ENCODE measurements at places on chromosomes 4 and X.

DNA sequence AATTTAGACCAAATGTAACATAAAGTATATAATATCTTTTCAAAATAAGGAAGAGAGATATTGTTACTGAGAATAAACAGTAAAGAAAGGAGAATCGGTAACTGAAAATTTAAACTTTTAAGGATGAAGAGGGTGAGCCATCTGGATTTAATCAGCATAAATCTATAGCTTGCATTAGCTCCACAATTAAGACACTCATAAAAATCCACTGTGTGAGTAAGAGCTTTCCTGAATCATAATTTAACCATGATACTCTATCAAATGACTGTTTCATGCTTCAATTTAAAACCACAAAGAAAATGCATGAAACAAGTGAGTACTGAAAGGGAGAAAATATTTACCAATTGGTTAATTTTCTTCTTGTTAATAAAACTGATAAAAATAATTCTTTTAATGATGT is 951.5 kb upstream of the SLIT2 start:
- no peak for DNase-seq

- no peak for DNase-seq
Measured at GRCh38 chrX:1451251-1451660, 1.5 kb downstream of the ASMTL start.

DNA sequence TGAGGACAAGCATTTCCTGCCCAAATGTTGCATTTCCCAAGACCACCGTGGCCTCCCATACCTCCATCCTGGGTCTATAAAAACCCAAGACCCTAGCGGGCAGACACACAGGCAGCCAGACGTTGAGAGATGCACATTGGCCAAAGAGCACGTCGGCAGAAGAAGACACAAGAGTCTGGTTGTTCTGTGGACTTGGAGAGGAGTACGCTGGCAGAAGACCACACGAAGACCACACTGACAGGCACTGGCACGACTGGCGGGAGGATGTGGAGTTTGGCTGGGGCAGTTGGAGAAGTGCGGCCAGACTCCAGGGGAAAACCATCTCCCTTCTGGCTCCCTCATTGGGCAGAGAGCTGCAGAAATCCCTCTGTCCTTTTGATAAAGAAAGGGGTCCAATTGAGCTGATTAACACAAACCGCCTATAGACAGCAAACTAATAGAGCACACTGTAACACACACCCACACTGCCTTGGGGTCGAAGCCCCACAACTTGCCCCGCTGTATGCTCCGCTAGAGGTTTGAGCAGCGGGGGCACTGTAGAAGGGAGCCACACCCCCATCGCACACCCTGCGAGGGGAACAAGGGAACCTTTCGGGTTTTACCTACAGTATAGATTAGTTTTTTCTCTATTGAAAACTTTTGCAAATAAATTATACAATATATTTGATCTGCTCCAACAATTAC is 376.7 kb upstream of the KLHL4 start:
- no peak for DNase-seq

GRCh38 chrX:156003486-156004185 is 6.1 kb downstream of the IL9R start:
- DNase-seq = no peak

DNA sequence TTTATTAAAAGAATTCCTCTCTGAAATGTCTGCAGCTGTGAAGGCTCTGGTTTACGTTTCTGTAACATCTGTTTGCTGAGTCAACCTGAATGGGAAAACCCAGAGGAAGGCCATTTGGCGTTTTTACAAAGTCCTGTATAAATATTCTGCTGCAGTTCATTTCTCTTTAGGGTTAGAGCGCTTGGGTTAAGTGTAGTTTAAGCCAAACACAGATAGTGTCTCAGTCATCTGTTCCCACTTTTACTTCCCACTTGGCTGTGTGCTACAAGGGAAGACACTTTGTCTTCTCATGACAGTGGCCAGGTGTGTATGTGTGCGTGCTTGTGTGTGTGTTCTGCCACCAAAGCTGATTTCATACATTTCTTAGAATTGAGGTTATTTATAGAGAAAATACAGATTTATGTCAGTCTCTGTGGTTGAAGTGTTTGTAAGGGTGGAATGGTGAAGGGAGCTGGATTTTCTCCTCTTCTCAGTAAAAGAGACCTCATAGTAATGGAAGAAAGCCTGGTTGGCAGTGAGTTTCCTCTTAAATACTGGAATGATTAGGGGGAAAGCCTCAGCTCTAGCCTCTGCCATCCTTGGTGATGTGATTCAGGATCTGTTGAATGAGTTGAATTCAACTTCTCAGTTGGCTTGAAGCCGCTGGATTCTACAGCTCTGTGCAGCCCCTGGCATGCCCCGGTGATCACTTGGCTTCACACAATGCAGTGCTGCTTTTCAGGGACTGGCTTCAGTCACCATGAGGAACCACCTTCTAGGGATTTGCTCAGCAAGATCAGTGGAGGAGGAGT is 50.6 kb downstream of the JADE1 start:
- no peak for DNase-seq

DNA sequence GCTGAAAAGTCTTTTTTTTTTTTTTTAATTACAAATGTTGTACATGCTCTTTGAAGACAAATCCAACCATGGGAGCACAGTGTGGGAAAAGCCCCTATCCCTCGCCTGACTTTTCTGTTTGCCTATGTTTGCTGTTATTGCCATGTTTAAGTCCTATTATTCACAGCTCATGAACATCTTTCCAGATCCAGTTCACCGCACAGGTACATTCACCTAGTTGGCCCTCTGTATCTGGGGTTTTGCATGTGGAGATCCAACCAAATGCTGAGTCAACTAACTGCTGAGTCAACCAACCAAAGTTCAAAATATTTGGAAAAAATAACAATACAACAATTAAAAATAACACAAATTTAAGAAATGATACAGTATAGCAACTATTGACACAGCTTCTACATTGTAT is 100.1 kb upstream of the CLNK start:
- no peak for DNase-seq

- DNase-seq = no peak
Measured at GRCh38 chr4:172986114-172986513, 182.5 kb upstream of the GALNT7 start.

- no peak for DNase-seq
Measured at GRCh38 chr4:168593399-168593798, 96.5 kb downstream of the PALLD start.

GRCh38 chr4:40723728-40724127 is 26.0 kb upstream of the NSUN7 start:
- DNase-seq = no peak

GRCh38 chr4:184284336-184284690 is 66.6 kb upstream of the ENPP6 start:
- DNase-seq = no peak

DNA sequence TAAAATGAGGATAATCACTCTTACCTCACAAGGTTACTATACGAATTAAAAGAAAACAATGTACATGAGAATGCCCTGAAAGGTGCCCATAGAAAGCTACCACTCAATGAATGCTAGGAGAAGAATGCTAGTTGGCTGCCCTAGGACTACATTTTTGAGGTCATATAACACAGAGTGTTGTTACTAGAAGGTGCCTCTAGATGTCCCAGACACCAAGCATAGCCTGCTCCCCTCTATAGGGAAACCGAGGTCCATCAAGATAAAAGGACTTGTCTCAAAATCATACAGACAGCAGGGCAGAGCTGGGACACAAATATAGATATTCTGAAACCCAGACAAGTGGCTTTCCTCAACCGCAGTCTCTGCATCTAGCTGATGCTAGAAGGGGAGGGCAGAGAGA is 147.0 kb upstream of the ARHGEF9 start:
- DNase-seq = no peak

DNA sequence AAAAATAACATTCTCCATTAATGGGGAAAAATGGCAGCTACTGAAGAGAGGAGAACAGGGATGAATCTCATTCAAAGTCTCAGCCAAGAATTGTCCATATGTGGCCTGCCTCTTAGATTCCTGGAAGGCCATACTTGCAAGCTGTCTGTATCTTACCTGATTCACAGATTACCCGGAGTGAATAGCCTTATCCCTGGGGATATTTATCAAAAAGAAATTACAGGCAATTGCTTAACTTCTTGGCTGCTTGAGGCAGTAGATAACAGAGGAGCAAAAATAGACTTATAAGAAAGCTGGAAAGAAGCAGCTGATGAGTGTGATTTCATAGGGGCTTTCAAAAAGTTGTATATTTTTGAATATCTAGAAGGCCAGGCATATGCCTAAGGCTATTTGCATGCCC is 68.8 kb upstream of the PPP1R2C start:
- DNase-seq = no peak

DNA sequence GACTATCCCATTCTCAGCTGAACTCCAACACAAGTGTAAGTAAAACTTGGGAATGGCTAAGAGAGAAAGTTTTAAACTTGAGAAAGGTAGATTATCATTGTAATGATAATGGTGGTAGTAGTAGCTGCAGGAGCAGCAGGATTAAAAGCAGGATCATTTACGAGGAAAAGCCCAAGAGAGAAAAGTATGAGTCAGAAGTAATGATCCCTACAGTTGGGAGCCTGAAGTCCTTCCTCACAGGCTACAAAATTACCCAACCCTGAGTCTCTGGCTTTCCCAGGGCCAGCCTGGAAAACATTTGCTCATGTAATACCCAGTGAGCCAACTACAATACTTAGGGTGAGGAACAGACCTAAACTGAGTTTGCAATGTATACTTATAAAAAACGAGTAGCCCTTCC is 4.4 kb upstream of the PRDM8 start:
- DNase-seq = no peak

DNA sequence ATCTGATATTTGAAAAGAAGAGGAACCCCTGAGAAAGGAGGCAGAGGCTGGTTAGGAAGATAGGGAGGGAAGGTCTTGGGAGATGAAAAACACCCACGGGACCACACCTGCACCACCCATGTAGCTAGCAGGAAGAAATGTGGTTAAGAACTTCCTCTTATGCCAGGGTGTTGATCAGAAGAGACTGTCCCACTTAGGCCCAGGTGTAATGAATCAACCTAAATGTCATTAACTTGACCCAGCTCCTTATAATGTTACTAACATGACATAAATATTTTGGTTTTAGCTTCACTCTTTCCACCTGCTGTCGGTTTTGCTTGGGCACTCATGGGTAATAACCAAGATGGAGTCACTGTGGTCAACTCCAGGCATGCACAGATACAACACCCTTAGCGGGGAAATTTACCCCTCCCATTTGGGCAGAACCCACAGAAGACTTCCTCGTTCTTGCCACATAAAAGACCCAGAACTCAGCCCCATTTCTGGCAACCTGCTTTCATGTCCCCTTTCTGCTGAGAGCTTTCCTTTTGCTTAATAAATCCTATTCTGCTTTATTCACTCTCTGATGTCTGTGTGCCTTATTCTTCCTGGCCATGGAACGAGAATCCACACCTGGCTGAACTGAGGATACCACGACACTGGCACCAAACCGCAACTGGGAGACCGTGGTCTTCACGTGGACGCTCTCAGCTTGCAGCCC is 46.8 kb downstream of the ZNF141 start:
- no peak for DNase-seq

GRCh38 chrX:94123062-94123461 is 449.1 kb downstream of the FAM133A start:
- no peak for DNase-seq

- no peak for DNase-seq
Measured at GRCh38 chr4:2820216-2820982, 23.2 kb upstream of the ADD1 start.

DNA sequence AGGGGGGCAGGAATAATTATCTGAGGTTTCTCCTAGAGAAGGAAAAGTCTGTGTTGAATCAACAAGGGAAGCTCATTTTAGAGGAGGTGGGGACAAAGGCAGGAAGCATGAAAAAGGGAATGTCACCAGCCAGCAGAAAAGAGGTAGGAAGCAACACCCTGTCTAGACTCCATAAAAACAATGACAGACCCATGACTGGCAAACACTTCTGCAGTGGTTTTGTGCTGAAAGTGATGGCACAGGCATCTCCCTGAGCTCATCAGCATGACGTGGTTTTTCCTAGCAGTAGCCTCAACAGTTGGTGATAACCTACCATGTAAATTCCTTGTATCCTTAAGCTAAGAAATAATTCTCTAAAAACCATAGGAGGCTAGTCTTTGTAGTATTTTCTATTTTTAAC is 110.7 kb upstream of the GALNT7 start:
- no peak for DNase-seq

GRCh38 chrX:1475881-1476280 is 23.2 kb upstream of the ASMTL start:
- DNase-seq = no peak

All from stimulated activated CD4-positive, alpha-beta T cell treated with anti-CD3 and anti-CD28 coated beads, Interleukin-12 subunit alpha, Interleukin-12 subunit beta, amount 100 ng/mL, for 4 hours (primary cell).